ENCODE measurements at places on chromosomes 2 and 18.

DNA sequence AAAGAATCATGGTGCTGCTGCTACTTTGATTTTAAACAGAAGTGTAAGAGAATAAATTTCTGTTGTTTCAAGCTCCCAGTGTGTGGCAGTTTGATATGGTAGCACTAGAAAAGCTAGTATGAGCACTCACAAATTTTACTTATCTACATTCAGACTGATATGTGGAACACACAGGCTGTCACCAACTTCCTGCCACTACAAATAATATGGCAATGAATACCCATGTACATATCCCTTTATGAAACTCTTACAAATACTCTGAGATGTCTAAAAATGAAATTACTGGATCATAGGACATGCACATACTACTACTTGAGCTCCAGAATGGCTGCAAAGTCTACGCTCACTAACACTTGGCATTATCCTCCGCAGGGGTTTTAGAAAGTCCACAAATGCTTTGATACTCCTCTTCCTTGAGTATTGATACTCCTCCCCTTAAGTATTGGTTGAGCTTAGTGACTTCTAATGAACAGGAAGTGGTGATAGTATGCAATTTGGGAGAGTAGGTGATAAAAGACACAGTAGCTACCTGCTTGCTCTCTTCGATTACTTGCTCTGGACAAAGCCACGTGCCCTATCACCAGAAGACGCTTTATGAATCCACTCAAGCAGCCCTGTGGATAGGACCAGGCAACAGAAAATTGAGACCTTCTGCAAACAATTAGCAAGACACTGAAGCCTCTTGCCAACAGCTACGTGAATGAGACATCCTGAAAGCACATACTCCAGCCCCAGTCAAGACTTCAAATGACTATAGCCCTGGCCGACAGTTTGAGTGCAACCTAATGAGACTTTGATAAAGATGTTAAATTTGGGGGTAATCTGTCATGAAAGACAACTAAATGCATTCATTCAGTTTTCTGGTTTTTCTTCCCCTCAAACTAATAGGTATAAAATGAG is 35.4 kb downstream of the FBXO11 start:
- DNase-seq = no peak

DNA sequence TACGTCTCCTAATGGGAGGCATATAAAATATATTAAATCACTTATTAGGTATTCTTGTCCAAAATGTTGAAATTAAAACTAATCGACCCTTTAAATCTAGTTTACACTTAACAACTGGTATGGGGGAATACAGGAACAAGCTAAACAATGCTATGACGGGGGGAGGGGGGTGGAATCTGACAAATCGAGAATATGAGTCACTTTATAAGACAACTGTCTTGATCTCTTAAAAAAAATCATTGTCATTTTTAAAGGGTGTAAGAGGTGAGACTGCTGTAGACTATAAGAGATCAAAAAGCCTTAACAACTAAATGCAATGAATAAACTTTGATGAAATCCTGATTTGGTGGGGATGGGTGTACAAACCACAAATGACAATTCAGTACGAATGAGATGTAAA is 6.0 kb downstream of the MAP3K2 start:
- no peak for DNase-seq

GRCh38 chr2:221034026-221034701 is 537.9 kb downstream of the EPHA4 start:
- no peak for DNase-seq

- no peak for DNase-seq
Observed at GRCh38 chr2:70994009-70994698, 519 bp downstream of the TEX261 start.

- DNase-seq = no peak
Observed at GRCh38 chr2:96225016-96225533, 16.4 kb upstream of the STARD7 start.

GRCh38 chr2:158204741-158205165 is 103.1 kb downstream of the UPP2 start:
- no peak for DNase-seq

DNA sequence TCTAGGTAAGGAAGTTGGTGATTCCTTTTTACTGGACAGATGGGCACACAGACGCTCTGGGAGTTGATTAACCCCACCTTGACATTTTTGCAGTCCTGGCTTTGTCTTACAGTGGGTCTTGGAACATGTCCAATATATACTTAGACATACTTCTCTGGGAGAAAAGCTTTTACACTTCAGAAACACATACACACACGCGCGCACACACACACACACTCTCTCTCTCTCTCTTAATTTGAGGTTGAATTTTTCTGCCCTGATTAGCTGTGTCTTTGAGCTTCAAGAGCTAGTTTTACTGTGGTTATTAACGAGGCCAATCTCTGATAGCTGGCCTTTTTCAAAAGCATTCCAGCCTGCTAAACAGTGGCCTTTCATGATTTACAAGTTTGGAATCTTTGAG is 215.0 kb downstream of the MYCN start:
- DNase-seq = no peak

- no peak for DNase-seq
Observed at GRCh38 chr2:78416625-78417300, 608.7 kb upstream of the REG3G start.

- DNase-seq = no peak
Observed at GRCh38 chr2:30393510-30393909, 53.5 kb upstream of the LCLAT1 start.

DNA sequence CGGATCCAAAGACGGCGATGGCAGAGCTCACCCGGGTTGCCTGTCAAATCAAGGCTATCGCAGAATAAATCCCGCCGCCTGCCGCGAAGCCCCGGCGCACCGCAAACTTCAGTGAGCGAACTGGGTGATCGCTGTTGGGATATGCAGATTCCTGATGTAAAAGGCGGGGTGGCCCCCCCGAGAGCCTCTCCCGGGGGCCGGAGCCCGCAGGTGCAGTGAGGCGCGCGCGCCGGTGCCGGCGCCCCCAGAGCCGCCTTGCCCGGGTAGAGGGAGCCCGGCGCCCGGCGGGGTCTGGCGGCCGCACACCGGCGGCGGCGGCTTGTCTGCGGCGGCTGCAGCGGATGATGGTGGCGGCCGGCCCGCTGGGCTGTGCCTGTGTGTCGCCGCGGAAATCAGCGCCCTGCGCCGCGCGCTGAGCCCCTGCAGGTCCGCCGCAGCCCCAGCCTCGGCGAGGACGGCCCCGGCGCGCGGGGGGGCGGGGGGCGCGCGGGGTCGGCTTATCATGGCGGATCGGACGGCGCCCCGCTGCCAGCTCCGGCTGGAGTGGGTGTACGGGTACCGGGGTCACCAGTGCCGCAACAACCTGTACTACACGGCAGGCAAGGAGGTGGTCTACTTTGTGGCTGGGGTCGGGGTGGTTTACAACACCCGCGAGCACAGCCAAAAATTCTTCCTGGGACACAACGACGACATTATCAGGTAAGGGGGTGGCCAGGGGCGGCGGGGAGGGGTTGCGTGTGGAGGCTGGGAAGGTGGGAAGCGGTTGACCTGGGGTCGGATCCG is 1.3 kb downstream of the EML6 start:
- DNase-seq = peak; percentile 8

GRCh38 chr2:217827430-217828201 is 175.2 kb downstream of the TNS1 start:
- no peak for DNase-seq

DNA sequence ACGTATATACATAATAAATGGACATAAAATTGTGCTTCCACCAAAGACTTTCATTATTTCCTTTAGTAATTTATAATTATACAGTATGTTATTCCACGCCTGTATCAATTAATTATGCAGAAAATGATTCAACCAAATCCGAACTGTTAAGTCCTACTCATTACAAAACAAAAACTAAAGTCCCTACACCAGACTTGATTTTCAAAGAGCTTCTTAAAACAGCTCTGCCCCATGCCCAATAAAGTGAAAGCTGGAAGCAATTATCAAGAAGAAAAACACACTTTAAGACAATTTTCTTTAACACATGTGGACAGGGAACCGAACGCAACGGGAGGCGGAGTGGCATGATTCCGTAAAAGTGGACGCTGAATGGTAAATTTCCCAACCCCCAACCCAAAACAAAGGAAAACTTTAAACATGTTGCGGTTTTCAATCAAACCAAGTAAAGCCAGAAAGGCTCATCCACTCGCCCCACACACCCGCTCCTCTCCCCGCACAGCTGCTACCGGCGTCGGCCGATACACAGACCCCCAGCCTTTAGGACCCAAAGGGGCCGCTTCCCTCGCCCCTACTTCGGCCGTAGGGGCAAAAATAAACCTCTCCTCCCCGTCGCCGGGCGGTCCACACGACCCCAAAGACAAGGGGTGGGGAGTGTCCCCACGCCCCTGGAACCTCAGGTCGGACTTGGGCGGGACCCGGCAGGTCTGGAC is 705 bp downstream of the YES1 start:
- no peak for DNase-seq

GRCh38 chr2:105722726-105723297 is 21.9 kb upstream of the NCK2 start:
- no peak for DNase-seq

GRCh38 chr2:77370511-77370910 is 151.7 kb downstream of the LRRTM4 start:
- no peak for DNase-seq

GRCh38 chr2:160375802-160376469 is 117.7 kb downstream of the RBMS1 start:
- no peak for DNase-seq

DNA sequence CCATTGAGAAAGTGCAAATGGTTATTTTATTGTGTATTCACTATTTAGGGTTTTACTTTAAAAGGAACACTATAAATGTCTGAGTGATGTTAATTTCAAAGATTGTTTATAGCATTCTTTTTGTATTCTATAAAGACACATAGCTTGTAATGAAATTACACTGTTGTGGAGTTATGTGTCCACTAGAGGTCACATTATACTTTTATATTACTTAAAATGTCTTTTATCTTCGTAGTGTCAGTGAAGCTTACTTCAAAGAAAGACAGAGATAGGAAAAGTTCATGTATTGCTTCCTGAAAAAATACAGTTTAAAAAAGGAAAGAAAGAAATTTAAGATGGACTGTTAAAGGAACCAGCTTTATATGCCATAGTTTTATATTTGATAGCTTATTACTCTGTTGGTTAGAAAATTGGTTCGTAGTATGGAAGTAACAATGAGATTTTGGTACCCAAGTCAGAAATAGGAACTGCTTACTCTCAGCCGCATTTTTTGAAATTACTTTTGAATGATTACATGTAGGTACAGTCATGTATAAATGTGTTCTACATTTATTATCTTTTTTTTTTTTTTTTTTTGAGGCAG is 20.5 kb downstream of the APLF start:
- no peak for DNase-seq

- DNase-seq = no peak
Observed at GRCh38 chr2:159555651-159556392, 60.5 kb downstream of the BAZ2B start.
